Stimulated activated CD8-positive, alpha-beta memory T cell treated with anti-CD3 and anti-CD28 coated beads, Interleukin-4, amount 100 ng/mL, for 48 hours (primary cell): ENCODE measurements at places on chromosomes 2 and 18.
A peak's percentile ranks its signal among the peaks of the same experiment; 100 is the strongest.

GRCh38 chr2:230589497-230590015, 123.1 kb upstream of the CAB39 start:
- DNase-seq, result no peak

GRCh38 chr2:234047361-234047760, 3.1 kb upstream of the SPP2 start:
- DNase-seq, result no peak

- DNase-seq, result no peak
Observed at GRCh38 chr2:54466870-54467269, 10.7 kb downstream of the SPTBN1 start.

GRCh38 chr2:28406276-28407096, 13.8 kb downstream of the FOSL2 start:
- peak; percentile 80 for DNase-seq

- DNase-seq, result no peak
Observed at GRCh38 chr2:150107816-150108215, 379.7 kb downstream of the RND3 start.

GRCh38 chr2:136137982-136138381, 20.0 kb upstream of the CXCR4 start:
- DNase-seq, result no peak

GRCh38 chr2:176088048-176088936, 4.2 kb upstream of the HOXD13 start:
- peak; percentile 49 for DNase-seq

- DNase-seq, result no peak
Observed at GRCh38 chr2:88885679-88886416, 194.4 kb downstream of the RPIA start.

DNA sequence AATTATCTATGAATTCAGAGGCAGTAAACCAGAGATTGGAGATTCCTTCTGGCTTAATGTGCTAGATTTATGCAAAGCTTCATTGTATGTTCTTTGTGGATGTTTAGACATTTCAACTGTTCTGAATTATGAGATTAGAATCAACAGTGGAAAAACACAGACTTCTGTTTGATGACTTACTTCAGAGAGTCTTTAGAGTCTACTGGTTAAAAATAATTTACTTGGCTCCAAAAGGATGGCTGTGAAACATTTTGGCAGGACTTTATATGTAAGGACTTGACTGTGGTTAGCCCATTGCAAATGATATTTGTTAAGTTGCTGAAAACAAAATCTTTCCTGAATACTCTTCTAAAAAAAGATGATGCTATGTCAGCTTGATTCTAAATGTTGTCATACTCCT, 25.5 kb upstream of the LRRC30 start:
- DNase-seq, result no peak

DNA sequence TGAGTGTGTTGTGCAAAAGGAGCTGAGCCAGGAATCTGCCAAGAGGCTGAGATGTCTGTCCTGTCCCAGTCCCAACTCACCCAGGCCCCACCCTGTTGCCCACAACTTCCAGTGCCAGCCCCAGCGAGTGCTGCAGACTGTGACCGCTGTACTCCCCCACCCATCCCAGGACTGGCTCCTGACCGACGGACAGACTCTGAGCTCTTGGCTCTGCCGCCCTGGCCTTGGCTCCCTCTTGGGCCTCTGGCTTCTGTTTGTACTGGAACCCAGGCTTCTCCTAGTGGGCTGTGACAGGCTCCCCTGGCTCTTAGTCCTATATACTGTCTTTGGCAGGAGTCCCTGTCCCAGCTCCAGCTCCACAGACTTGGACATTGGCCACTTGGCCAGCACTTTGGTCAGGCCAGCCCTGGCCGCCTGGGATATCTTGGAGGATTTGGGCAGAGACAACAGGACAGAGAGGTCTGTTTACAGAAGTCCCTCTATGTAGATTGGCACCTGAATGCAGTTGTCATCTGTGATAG, 41.1 kb downstream of the ACOXL start:
- DNase-seq, result no peak

GRCh38 chr18:48805826-48806535, 144.8 kb downstream of the SMAD7 start:
- peak; percentile 13 for DNase-seq

DNA sequence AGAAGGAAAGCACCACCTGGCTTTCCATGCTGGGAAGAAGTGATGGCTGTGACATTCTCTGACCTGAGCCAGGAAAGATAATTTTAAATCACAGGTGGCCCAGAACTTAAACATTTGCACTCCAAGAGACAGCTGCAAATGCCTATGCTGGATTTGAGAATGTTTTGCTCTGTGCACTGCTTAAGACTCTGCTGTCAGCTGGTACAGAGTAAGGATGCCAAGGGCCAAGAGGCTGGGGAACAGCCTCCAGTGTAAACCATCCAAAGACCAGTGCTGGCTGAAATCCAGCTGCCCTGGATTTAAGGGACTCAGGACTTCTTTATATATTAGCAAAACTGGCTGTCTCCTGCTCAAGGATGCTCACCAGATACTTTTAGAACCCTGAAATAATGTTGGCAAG, 3.9 kb downstream of the HOXD8 start:
- DNase-seq, result no peak

- no peak for DNase-seq
Observed at GRCh38 chr2:166499281-166499680, 5.2 kb upstream of the SCN7A start.

DNA sequence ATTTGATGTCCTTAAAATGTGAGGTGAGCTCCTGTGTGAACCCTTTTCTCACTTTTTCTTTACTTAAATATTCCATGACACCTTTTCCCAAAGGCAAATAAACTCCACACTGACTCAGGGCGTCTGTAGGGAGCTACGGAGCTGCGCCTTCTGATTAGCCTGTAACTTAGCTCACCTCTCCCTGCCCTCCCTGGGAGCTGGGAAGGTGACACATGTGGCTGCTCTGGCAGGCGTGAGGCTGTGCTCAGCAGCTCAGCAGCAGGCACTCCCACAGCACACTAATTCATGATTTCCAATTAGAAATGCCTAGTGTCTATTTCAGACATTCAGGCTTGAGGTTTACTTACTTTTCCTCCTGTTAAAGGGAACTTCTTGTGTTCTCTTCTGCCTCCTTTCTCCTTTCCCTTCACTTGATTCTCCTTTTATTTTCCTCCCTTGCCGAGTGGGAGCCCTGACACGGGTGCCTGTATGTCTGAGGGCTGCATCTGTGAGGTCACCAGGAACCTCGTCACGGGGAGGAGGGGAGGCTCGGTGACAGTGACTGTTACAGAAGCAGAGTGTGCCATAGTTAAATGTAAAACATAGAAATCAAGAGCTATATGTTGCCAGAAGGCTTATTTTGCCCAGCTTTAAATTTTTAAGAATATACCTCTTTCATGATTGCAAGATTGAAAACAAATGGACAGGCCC, 437.1 kb downstream of the DCDC2C start:
- no peak for DNase-seq

GRCh38 chr2:226669905-226670304, 129.7 kb downstream of the IRS1 start:
- no peak for DNase-seq

DNA sequence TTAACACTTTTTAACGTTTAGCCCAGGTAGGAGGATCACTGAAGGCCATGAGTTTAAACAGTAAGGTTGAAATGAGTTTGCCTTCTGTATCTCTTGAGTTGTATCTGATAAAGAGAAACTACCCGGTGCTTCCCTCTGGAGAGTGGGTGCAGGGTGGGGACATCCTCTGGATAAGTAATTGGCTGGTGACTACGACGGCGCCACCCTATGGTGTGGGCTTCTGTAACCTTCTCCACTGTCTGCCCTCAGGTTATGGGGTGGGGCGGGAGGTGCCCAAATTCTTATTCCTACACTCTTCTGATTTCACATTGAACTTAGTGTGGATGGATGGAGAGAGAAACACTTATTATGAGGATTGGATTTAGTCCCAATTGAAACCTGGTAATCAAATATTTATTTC, 68.8 kb downstream of the LDLRAD4 start:
- no peak for DNase-seq

GRCh38 chr18:32301361-32301760, 111.5 kb downstream of the MEP1B start:
- DNase-seq, result no peak

DNA sequence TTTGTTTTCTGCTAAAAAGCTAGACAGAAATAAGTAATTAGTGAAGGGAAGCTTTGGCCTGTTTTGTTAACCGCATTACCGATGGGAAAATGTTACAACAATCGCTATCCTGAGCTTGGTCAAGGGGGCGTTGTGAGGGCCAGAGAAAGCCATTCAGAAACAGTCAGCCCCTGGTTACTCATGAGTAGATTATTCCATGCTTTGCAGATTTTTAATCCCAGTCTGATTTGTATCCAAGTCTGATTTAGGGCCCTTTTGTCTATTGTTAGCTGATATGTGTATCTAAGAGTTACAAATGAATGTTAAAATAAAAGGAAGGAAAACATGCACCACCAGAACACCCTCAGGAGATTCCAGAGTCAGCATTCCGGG, 99.1 kb downstream of the PRPF40A start:
- no peak for DNase-seq

- DNase-seq, result no peak
Observed at GRCh38 chr2:144718376-144718775, 198.5 kb upstream of the ZEB2 start.

DNA sequence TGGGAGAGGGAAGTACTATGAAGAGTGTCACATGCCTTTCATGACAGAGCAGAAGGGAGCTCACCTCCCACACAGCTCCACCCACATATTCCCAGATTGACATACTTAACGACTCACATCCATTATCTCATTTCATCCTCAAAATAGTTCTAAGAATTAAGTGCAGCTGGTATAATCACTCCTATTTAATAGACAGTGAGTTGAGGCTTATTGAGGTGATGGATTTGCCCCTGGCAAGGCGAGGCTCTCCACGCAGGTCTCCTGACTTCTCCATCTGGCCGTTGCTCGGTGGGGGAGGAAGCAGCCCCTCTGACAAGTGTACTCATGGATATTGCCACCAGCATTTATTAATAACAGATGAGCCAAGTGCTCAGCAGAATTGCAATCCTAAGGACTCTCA, 81.4 kb downstream of the TGOLN2 start:
- DNase-seq, result no peak

- no peak for DNase-seq
Observed at GRCh38 chr2:96239091-96239490, 26.7 kb downstream of the TMEM127 start.

GRCh38 chr2:215576572-215576971, 140.7 kb upstream of the FN1 start:
- no peak for DNase-seq

GRCh38 chr2:234661175-234661574, 164.3 kb upstream of the ARL4C start:
- DNase-seq, result no peak

GRCh38 chr2:241191081-241191480, 2.6 kb downstream of the ANO7 start:
- DNase-seq, result no peak

- no peak for DNase-seq
Observed at GRCh38 chr2:117359266-117359914, 455.1 kb upstream of the DDX18 start.

- DNase-seq, result no peak
Observed at GRCh38 chr2:101610750-101611315, 86.7 kb upstream of the MAP4K4 start.

- DNase-seq, result no peak
Observed at GRCh38 chr18:25420077-25420825, 68.3 kb upstream of the ZNF521 start.

DNA sequence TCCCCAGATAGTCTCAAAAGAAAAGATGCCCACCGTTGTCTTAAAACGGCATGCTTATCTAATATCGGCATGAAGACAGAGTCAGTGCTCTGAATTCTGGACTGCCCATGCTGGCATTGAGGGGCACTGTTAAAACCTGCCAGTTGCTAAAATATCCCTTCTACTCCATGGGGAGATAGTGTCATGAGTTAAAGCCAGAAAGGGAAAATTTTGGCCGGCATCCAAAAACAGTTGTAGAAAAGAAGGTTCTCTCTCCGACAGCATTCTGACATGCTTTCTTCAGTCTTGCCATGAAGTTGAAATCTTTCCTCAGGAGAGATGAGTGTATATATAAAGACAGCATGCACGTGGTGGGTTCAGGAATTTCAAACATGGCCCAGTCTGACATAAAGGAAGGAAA, 401.3 kb upstream of the PIK3C3 start:
- DNase-seq, result no peak

DNA sequence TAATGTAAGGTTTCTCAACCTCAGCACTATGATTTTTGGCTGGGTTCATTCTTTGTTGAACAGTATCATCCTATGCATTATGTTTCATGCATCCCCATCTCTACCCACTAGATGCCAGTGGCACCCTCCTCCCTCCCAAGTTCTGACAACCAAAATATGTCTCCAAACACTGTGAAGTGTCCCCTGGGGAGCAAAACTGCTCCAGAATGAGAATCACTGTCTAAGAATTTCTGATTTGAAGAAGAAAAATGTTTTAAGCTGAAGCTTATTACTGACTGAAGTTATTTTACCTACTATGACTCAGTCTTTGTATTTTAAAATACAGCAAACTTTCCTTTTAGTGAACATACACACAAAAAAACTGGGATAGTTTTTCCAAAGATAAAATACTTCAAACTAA, 3.4 kb downstream of the THADA start:
- DNase-seq, result no peak

DNA sequence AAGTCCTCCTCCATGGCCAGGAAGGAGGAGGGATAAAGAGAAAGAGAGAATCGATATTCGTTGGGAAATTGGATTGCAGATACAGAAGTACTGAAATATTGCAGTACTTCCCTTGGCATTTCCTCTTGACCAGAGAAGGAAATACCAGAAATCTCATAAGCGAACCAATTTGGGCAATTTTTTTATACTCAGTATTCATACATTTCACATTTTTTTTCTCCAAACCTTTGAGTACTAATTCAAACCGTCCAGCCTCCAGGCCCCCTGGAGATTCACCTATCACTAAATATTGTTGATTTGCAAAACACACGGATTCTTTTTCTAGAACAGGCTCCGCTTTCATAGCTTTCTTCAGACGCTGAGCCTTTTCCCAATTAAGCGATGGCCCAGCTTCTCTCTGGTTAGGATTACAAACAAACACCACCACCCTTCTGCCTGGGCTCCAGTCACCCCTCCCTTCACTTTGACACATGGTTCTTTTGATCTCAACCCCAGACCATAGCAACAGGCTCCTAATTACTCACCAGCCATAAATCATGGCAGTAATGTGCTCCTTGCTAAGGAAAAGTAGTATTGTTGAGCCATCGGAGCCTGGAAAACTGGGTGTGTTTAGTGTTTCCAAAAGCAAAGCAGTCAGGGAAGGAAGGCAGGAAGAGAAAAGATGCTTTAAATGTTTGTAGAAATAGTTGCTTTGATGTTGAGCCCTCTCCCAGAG, 138.4 kb upstream of the CCDC68 start:
- no peak for DNase-seq

GRCh38 chr2:41707790-41708451, 339.9 kb upstream of the PKDCC start:
- no peak for DNase-seq

- DNase-seq, result peak; percentile 5
Observed at GRCh38 chr18:75104483-75104882, 104.5 kb downstream of the PTGR3 start.

DNA sequence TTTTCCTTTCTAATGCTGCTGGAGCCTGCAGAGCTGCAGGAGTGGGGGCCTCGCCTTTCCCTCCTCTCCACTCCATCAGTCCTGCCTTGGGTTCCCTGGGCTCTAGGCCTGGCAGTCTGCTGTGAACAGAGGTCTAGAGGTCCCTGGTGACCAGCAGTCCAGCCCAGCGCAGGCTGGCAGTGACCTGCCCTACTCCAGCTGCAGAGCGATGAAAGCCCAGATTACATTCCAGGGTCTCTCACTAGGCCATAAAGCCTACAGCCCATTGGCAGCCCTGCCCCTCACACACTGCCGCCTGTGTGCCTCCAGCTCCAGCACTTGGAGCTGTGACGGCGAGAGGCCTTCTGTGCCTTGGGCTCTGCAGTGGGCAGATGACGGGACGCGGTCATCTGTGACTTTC, 14.8 kb upstream of the MAL start:
- DNase-seq, result no peak

- DNase-seq, result no peak
Observed at GRCh38 chr2:109562421-109562820, 51.3 kb downstream of the SEPTIN10 start.
